ENCODE measurements at places on chromosomes 3 and 15.

DNA sequence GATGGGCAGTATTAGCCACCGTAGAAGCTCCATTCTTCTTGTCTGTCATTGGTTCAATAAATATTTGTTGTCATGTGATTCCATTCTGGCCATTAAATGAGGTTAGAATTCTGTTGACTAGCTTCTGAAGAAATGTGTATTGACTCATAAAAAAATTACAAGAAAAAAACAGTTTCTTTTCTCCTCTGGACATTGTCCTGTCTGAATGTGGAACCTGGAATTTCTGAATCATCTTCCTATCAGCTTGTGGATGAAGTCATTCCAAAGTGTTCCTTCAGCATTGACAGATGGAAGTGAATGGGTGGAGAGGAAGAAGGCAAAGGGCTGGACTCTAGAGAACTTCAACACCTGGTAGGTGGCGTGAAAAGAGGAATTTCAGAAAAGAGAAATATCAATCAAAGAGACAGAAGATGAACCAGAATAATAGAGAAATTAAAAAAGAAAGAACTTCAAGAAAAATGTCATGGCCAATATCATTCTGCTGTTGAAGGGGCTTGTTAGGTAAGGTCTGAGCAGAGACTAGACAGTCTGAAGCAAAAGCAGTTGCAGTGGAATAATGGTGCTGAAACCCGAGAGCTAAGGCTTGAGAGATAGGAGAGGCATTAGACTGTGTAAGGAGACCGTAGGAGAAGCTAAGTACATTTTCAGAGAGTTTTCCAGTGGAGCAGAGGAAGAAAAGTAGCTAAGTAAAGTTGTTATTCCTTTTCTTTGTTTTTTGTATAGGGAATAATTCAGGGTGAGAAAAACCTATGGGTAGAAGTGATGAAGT is 806.6 kb downstream of the SQOR start:
- no peak for DNase-seq

DNA sequence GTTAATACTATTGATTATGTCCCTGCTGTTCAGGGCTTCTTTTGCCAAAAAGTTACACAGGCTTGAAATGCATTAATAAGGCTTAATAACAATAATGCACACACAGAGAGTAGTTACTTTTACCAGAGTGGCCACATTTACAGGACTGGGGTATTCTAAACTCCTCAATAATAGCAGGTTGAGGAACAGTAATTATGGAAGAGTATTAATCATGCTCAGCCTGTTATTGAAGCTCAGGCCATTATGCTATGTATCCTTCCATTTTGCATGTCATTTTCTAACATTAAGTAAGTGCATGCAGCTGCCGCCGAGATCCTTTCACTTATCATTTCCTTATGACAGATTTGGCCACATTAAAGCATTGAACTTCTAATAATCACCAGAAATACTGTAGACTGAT is 5.7 kb downstream of the ARRDC4 start:
- DNase-seq: no peak

- no peak for DNase-seq
These were observed 37.5 kb downstream of the TGFBR2 start for GRCh38 chr3:30643763-30644462.

- DNase-seq: no peak
These were observed 7.0 kb upstream of the OXTR start for GRCh38 chr3:8776406-8776805.

GRCh38 chr3:69204315-69204957 is 82.0 kb upstream of the LMOD3 start:
- no peak for DNase-seq

GRCh38 chr3:99945328-99945995 is 127.8 kb downstream of the CMSS1 start:
- DNase-seq: no peak

DNA sequence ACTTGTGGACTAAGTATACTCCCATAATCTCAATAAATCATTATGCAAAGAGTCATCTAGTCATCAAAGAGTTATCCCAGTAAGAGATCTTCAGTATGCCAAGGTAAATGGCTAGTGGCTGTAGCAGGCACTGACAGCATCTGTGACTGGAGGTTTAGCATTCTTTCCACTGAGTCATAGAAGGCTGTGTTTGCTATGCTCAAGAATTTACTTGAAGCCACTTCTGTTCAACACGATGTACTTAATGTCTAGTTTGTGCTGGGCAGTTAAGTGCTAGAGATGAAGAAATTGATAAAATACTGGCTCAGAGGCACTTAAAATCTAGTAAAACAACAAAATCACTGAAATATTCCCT is 13.0 kb downstream of the ZBED2 start:
- no peak for DNase-seq

GRCh38 chr3:195036203-195036505 is 234.8 kb downstream of the XXYLT1 start:
- DNase-seq: no peak

- DNase-seq: no peak
These were observed 16.0 kb downstream of the LTF start for GRCh38 chr3:46448721-46449120.

DNA sequence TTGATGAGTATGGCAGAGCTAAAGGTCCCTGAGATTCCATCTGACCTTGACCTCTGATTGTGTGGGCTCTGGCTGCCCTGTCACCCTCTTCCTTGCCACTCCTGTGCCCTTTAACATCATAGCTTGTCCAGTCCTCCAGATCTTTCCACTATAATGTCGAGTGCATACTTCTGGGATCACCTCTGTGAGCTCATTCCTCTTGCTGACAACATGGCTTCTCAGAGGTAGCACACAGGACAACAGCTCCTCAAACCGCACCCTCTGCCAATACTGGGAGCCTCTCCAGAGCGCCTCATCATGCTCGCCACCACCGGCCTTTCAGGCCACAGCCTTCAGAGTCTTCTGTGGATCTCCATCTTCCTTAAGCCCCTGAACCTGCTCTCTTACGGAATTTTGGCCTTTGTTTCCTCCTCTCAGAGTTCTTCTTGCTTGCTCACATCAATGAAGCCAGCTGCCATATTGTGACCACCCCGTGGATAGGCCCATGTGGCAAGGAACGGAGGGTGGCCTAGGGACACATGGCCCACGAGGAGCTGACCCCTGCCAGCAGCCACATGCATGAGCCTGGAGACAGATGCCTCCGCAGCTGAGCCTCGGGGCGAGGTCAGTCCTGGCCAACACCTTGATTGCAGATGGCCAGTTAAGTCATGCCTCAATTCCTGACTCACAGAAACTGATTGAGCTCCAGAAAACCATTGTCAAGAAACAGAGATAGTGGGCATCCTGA is 31.1 kb downstream of the PLA2G4D start:
- DNase-seq: no peak

- no peak for DNase-seq
These were observed 18.4 kb downstream of the MESP1 start for GRCh38 chr15:89732451-89733172.

DNA sequence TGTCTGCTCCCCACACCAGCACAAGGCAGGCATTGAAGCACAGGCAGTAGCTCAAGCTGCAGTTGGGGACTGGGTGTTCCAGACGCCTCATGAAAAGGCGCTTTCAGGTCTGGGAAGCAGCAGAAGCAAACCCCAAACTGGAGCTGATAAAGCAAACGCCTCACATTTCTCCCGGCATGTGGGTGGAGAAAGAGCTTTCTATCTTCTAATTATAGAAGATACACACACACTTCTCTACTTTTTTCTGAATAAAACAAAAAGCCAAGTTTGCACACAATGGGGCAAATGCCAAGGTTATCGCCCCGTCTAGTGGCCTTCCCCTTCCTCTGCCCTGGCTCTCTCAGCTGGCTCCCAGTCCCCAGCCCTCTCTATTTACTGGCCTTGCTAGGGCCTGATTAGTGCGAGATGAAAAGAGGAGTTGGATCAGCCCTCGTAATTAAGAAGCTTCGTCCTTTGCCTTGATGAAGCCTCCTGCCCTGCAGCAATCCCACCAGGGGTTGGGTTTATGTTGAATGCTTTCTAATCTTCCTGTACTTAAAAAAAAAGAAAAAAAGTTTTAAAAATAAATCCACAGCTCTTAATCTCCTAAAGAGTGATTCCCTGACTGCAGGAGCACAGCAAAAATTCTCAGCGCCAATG is 120.2 kb downstream of the MEGF11 start:
- no peak for DNase-seq

Measured in cortex of kidney (tissue), 1 donor.